ENCODE measurements at places on chromosomes 4 and X. TPM values are rescaled to one million over a fixed set of nuclear protein-coding genes. Genes with fewer than 3 reads are reported as not detected.
A peak's percentile ranks its signal among the peaks of the same experiment; 100 is the strongest.

DNA sequence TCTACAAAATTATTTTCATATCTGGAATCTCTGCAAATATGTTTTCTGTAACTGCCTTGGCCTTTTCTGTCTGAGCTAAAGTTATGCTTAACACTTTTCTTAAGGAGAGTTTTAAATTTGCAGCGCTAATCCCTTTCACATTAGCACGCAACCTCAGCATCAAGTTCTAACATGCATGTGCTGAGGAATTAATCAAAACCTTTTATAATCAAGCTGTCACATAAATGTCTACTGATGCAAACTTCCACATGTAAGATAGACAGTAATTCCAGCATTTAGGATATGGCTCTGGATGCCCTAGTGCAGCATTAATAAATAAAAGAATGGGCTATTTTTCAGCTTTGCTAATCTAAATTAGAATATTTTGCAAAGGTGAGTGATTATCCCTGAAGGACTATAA, 17.5 kb upstream of the NEIL3 start:
- no peak for DNase-seq

MCUB gene
- polyA plus RNA-seq = 8.8 TPM

MGARP gene
- polyA plus RNA-seq = 0.32 TPM

DNA sequence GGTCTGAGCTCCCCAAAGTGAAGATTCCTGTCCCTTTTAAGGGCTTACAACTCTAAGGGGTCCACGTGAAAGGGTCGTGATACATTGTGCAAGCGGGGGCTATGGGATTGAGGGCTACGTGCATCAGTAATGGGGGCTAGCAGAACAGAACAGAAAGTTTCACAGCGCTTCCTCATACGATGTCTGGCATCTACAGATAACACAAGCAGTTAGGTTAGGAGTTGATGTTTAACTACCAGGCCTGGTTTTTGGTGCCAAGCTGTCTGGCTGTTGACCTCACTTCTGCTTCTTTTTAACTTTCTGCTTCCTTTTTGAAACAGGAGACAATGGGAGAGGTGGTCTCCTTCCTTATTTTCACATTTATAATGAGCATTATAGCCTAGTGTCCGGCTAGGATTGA, 368.6 kb upstream of the CXorf51A start:
- no peak for DNase-seq

- DNase-seq = peak; percentile 84
These were observed at the start of gene ZNF275 for GRCh38 chrX:153333821-153334653. Gene ZNF275, plus strand, starts transcription at chrX:153334153. Its CDS starts 2,527 bp downstream, at chrX:153336680.

DNA sequence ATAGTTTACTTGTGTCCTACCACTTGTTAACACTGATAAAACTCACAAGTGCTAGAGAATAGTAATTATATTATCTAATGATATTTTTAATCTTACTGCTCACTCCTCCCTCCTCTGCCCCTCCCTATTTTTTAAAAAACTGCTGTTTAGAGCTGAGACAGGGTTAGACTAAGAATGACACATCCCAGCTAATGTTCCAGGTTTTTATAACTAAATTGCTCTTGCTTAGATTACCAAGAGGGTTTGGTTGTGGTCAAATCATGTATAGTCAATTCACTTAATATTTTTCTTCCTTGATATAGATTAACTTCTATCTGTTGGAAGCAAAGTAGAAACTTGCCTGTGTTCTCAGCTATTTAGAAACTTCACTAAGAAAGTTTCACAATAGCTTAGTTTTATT, 60.2 kb downstream of the ATOH1 start:
- DNase-seq = no peak

- no peak for DNase-seq
These were observed 41.9 kb upstream of the APLN start for GRCh38 chrX:129696463-129697155.

- DNase-seq = peak; percentile 79
These were observed 31.9 kb downstream of the F8A1 start for GRCh38 chrX:154918060-154918483.
